NCI-H2081 treated with DMSO at 0.1 percent for 48 hours (cell line): ENCODE measurements at places on chromosomes 7 and 10.

DNA sequence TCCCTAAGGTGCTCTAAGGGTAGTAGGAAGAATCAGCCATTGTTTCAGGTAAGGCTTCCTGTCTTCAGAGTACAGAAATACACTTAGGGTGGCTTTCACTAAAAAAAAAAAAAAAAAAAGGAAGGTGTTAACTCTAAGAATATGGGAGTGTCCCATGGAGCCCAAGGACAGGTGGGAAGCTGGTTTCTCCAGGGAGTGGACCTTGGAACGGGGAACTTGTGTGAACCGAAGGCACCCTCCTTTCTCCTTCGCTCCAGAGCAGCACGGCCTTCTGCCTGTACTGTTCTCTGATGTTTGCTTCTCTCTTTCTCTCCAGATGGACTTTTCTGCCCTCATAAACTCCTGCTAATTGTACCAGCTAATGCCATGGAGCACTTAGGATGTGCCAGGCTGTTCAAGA lies 6.2 kb downstream of the OPALIN start:
- no peak for DNase-seq

DNA sequence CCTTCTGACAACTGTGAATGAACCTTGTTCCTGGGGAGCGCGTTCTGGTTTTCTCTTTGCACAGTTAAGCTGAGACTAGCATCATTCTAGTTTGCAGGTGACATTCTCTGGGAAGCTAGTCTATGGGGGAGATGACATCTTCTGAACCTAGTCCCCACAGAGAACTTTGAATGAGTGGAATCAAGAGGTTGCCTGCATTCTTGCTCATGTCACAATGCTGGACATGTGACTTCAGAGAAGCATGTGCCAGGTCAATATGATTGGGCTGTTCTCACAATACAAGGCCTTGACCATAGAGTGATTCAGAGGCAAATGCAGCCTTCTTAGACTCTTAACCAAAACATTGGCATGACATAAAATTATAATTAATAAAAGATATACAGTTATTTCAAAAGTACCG lies 22.1 kb downstream of the KLLN start:
- DNase-seq = no peak

GRCh38 chr10:29541422-29542210 lies 93.2 kb downstream of the SVIL start:
- DNase-seq = no peak

- no peak for DNase-seq
Observed at GRCh38 chr10:71264345-71265200, 52.2 kb downstream of the UNC5B start.

GRCh38 chr7:5792792-5793191 lies 11.3 kb upstream of the RNF216 start:
- no peak for DNase-seq
